ENCODE measurements at places on chromosomes 3 and 15.

DNA sequence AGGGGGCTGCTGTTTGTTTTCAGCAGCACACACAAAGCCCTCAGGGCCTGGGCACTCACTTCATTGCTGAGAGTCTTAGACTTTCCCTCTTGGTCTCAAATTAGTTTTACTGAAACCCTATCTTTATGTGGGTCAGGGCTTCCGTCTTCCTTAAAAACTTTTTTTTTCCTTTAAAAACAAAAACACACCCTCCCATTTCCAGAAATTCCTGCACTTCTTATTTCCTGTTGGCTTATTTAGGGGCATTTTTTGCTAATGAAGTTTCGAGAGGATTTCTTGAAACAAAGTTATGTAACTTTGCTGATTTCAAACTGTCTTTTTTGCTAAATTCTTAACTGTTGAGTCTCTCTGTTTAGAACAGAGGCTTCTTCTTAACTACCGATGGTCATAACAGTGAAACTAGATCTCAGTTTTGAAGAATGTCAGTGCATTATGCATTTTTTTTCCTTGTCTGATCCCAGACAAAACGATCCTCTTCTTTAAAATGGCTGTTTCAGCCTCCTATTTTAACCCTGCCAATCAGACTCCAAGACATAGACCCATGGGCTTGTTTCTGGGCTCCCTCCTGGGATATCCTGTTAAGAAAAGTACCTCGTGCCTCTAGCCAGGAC lies 23.3 kb downstream of the ANAPC13 start:
- no peak for DNase-seq

- no peak for DNase-seq
These were observed 113.9 kb downstream of the DGKG start for GRCh38 chr3:186247821-186248814.

- no peak for DNase-seq
These were observed 28.0 kb upstream of the ATP10A start for GRCh38 chr15:25891081-25891480.

DNA sequence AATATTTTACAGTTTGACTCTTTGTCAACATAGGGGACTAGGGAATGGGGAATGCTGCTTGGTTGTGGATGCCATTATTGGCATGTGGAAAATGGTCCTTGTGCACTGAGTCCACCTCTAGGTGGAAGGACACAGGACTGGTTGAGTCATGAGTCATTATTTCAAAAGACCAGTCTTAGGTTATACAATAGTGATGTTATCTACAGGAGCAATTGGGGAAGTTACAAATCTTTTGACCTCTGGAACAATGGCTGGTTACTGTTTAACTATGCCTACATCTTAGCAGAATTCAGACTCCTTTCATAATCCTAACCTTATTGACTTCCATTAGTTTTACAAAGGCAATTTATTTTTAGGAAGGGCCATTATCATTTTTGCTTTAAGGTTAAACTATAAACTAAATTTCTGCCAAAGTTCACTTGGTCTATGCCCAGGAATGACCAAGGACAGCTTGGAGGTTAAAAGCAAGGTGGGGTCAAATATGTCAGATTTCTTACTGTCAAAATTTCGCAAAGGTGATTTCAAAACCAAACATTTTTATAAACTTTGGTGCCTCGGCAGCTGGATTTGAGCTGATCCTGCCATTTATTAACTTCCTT lies 11.8 kb upstream of the CCR8 start:
- no peak for DNase-seq

DNA sequence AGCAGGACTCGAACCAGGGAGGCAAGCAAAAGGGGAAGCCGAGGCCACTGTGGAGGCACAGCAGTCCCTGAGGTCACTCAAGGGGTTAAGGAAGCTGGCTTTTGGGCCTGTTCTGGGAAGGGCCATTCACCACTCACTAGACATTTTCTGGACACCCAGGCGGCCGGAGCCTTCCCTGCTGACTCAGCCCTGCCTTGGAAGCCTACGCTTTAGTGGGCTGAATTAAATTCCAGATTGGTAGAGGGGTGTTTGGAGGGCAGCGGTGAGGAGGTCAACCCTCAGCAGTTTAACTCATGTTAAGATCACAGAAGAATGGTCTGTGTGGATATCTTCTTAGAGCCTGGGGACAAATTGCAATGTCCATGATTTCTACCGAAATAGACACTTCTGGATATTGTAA lies 152.8 kb downstream of the GABRG3 start:
- DNase-seq = no peak

DNA sequence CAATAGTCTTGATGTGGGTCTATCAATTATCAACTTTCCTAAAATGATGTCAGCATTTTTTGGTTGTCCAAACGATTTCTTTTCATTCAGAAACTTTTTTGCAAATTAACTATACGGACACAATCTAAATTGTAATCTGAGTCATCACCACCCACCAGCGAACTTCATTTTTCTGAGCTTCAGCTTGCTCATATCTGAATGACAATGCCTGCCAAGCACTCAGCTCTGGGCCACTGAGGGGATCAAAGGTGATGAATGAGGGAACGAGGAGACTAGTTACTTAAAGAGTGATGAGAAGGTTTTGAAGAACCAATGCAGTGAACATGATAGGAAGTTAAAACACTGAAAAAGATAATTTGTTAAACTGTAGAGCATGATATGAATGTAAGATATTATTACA lies 14.9 kb upstream of the TBC1D23 start:
- no peak for DNase-seq

DNA sequence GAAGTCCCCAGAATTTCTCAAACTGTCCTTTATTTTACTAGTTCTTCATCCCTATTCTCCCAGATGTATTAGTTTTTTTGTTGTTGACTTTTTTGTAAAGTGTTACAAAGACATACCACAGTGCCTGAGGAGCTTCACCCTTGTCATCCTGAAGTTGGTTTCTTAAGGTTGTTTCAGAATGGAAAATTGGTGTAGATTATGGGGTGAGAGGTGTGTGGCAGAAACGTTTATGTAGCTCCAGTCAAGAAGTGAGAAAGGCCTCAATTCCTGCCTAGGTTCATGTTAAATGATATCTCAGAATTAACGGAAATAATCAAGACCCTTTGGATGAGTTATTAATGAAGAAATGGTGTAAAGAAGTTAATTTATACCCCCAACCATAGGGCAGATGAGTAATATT lies 6.8 kb downstream of the EDEM1 start:
- no peak for DNase-seq

GRCh38 chr3:180611006-180611405 lies 9.0 kb downstream of the TTC14 start:
- no peak for DNase-seq

DNA sequence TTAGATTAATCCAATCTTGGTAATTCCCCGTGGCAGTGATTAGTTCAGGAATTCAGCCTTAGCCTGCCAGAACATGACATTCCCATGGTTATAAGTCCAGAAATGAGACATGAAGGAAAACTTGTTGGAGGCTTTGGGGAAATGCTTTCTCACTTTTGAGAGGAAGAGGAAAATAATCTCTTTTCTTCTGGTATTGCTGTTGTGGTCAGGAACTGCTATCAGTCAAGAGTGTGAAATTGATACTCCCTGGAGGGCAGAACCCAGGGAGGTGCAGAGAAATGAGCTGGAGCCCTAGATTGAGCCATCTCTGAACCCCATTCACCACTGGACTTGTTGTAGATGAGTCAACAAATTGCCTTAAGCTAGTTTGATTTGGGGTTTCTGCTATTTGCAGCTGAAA lies 38.6 kb upstream of the APH1B start:
- no peak for DNase-seq

DNA sequence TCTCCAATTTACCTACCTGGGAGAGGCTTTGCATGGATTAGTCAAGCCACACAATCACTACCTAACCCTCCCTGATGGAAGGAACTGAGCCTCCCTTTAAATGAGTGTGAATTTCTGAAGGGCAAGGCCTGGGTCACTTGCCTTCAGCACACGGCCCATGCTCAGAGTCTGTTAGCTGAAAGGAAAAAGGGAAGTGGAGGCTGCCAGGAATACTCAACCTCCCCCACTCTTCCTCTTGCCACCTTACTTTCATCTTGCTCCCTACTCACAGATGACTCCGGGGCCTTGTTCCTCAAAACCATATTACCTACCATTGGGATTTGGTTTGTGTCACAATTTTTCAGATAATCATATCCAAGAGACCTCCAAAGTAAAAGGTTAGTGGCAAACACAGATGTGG lies 220.0 kb downstream of the ABHD5 start:
- no peak for DNase-seq

DNA sequence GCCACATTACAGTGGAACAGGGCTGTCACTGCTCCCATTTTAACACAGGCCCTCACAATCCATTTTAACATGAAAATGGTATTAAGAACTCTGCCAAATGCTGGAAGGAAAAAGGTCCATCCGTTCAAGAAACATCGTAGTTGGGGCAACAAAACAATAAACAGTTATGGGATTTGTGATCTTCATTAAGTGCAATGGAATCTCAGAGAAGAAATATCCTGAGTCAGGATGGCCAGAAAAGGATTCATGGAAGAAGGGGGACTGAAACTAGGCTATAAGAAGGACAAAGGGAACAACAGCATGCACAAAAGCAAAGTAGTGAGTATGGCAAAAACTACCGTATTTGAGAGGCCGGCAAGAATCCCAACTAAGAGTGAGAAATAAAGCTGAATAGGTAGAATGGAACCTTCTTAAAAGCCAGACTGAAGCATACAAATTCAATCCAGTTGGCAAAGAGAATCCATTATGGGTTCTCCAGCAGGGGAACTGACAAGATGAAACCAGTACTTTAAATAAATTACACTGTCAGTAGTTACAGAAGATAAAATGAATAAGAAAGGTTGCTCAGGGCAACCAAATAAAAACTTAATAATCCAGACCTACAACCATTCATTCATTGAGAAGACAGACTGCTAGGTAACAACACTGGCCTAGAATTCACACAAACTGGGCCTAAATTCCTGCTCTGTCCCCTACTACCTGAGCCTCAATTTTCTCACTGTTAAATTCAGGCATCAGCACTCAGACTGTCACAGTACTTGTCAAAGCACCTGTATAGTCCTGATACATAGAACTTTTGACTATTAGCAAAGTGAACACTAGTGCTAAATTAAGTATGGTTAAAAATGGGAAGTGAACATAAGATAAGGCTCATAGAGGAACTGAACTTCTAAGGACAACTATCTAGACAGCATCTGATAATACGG lies 6.3 kb downstream of the TBL1XR1 start:
- DNase-seq = no peak

DNA sequence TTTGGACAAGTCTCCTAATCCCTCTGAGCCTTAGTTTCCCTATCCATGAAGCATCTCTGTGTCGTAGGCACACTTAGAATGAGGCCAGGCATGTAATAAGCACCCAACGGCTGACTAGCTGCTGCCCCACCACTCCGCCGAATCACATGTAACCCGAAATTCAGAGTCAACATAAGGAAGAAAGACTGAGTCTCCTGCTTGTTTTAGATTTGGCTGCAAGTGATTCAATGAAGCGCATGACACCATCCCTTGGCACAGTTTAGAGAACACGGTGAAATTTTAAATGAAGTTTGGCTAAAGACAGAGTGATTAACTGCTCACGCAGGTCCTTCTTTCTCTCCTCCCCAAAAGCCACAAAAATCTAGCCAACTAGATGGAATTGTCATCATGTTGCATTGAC lies 279.2 kb downstream of the TLE3 start:
- no peak for DNase-seq

GRCh38 chr15:27545494-27546255 lies 553.4 kb downstream of the OCA2 start:
- DNase-seq = no peak

DNA sequence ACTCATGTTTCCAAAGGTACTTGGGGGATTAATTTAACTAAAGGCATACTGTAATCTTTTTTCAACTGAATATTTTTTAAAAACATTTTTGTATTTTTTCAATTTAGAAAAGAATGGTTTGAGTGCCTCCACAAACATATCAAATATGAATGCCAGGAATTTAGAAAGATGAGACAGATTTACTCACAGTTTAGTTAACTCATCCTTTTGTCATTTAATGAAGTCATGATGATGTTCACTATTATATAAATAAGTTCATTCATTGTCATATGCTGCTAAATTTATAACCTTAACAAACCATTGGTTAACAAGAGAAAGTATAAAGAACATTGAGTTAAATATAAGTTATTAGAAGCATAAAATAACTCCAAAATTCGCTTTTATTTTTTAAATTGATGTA lies 50.0 kb downstream of the FGF7 start:
- no peak for DNase-seq

DNA sequence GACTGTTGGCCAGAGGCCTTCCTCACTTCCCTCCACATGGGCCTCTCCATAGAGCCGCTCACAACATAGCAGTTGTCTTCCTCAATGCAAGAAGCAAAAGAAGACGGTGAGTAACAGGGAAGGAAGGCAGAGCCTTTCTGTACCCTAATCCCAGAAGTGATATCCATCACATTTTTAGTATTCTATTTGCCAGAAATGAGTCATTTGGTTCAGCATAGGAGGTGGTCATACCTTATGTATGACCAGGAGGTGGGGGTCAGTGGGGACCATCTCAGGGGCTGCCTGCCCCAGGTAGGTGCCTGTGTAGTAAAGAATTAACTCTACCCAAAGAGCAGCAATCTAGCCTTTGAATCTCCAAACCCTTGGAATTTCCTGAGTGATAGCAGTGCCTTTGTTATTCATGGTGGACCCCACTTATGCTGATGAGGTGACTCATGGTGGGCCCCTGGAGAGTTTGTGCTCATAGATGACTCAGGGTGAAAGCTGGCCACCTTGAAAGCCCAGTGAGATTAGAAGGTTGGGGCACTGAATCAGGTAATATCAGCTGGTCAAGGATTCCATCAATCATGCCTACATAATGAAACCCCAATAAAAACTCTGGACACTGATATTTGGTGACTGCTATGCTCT lies 323.9 kb upstream of the IGF1R start:
- no peak for DNase-seq

GRCh38 chr3:12409684-12410596 lies 74.3 kb upstream of the TSEN2 start:
- DNase-seq = no peak

GRCh38 chr3:197989651-197990050 lies 29.6 kb downstream of the LMLN start:
- DNase-seq = no peak

GRCh38 chr3:22101351-22101750 lies 350.3 kb upstream of the ZNF385D start:
- no peak for DNase-seq

DNA sequence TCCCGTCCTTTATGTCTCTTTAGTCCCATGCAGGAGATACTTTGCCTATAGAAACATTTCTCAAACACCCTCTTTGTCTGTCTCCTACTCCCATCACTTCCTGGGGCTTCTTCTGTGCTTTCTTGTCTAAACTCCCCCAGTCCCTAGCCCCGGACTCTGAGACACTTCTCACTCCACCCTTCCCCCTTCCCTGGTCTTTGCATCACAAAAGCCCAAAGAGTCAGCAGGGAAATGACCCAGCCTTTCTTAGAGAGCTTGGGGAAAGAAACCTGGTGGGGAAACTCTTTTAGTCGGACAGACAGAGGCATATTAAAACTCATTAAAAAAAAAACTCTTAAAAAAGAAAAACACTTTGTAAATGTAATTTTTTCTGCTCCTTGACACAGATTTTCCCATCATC lies 211.2 kb downstream of the TJP1 start:
- DNase-seq = no peak

DNA sequence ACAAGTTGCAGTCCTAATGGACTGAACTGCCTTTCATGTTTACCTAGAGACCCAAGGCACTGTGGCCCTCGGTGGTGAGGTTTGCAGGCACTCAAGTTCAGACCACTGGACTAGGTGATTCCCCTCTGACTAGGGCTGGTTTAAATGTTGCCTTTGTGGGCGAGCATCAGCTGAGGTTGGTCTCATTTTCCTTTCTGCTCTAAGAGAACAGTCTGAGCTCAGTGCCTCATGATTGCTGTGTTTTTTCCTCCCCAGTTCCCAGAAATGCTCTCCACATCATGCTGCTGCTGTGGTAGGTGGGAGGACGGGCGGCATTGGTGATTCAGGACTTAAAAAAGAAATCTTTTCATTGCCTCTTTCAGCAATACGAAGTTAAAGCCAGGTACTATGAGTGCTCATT lies 237.2 kb downstream of the MBNL1 start:
- DNase-seq = no peak

All from stimulated activated CD4-positive, alpha-beta T cell treated with anti-CD3 and anti-CD28 coated beads, Interleukin-1b, Interleukin-23, amount 100 ng/mL, for 1 hour (primary cell).